Smooth muscle cell of bladder (primary cell): ENCODE measurements at places on chromosomes 12 and 14. TPM values are rescaled to one million over a fixed set of nuclear protein-coding genes. Genes with fewer than 3 reads are reported as not detected.

DLST gene
- 44.1 and 50.6 TPM in 2 replicates for total RNA-seq

CCDC60 gene
- not detected in 2 replicates for total RNA-seq

KRT74 gene
- total RNA-seq = not detected in 2 replicates

CRACR2A gene
- total RNA-seq = 5.1 and 9.0 TPM in 2 replicates

TMEM106C gene
- 49.5 and 71.4 TPM in 2 replicates for total RNA-seq

MYF6 gene
- total RNA-seq = not detected in 2 replicates

RD3L gene
- total RNA-seq = not detected in 2 replicates

CPSF6 gene
- total RNA-seq = 20.5 and 25.3 TPM in 2 replicates

AGAP2 gene
- 0.14 and 0.28 TPM in 2 replicates for total RNA-seq

SIX6 gene
- not detected in 2 replicates for total RNA-seq

SMOC1 gene
- total RNA-seq = 0.65 and 2.3 TPM in 2 replicates

TSHR gene
- not detected in 2 replicates for total RNA-seq

LUM gene
- 1,417 and 1,464 TPM in 2 replicates for total RNA-seq

SCNN1A gene
- under 0.01 and 0.37 TPM in 2 replicates for total RNA-seq

ACSM4 gene
- total RNA-seq = not detected in 2 replicates

LRFN5 gene
- 1.3 and 7.4 TPM in 2 replicates for total RNA-seq

SYNDIG1L gene
- not detected in 2 replicates for total RNA-seq

AP4S1 gene
- total RNA-seq = 3.1 and 4.0 TPM in 2 replicates

HSP90B1 gene
- 809 and 1,133 TPM in 2 replicates for total RNA-seq

C1QL4 gene
- under 0.01 TPM in 1 of 2 replicates, not detected in the other for total RNA-seq

LGR5 gene
- not detected in 2 replicates for total RNA-seq

DPF3 gene
- 1.3 and 2.4 TPM in 2 replicates for total RNA-seq

FOXJ2 gene
- 3.5 and 3.7 TPM in 2 replicates for total RNA-seq

SERPINA3 gene
- total RNA-seq = 8.0 and 10.5 TPM in 2 replicates

PTPRR gene
- total RNA-seq = under 0.01 and 0.09 TPM in 2 replicates

NELL2 gene
- total RNA-seq = not detected in 2 replicates

TAS2R43 gene
- total RNA-seq = 1.3 TPM in 1 of 2 replicates, not detected in the other

RAPGEF3 gene
- 1.00 and 2.1 TPM in 2 replicates for total RNA-seq

WASHC3 gene
- total RNA-seq = 91.2 and 114 TPM in 2 replicates

PRPH gene
- 0.28 and 0.46 TPM in 2 replicates for total RNA-seq

TSPAN11 gene
- 0.18 and 1.1 TPM in 2 replicates for total RNA-seq

SMCO2 gene
- total RNA-seq = 0.14 TPM in 1 of 2 replicates, not detected in the other

MAP3K9 gene
- 0.09 and 0.14 TPM in 2 replicates for total RNA-seq

OR6C68 gene
- not detected in 2 replicates for total RNA-seq

GTF2A1 gene
- 19.5 and 29.0 TPM in 2 replicates for total RNA-seq

SLC38A4 gene
- total RNA-seq = 1.1 and 4.2 TPM in 2 replicates

METAP2 gene
- 73.4 and 82.7 TPM in 2 replicates for total RNA-seq

CELA1 gene
- total RNA-seq = not detected in 2 replicates

SOAT2 gene
- total RNA-seq = 0.09 TPM in 1 of 2 replicates, not detected in the other

DENR gene
- total RNA-seq = 25.6 and 29.1 TPM in 2 replicates

RNASE1 gene
- 0.09 TPM in 1 of 2 replicates, not detected in the other for total RNA-seq

EAPP gene
- total RNA-seq = 51.4 and 63.9 TPM in 2 replicates

BATF gene
- total RNA-seq = not detected in 2 replicates

PPP1R12A gene
- total RNA-seq = 115 and 123 TPM in 2 replicates

SPRYD4 gene
- 1.00 and 1.2 TPM in 2 replicates for total RNA-seq

PRIM1 gene
- total RNA-seq = 2.7 and 3.8 TPM in 2 replicates

ASPG gene
- not detected in 2 replicates for total RNA-seq

PRKD1 gene
- total RNA-seq = 12.4 and 18.4 TPM in 2 replicates

PIP4K2C gene
- total RNA-seq = 8.6 and 8.8 TPM in 2 replicates

DHRS2 gene
- total RNA-seq = 0.14 and 0.28 TPM in 2 replicates

OR11G2 gene
- not detected in 2 replicates for total RNA-seq

PLEKHH1 gene
- 0.14 and 0.18 TPM in 2 replicates for total RNA-seq

TAS2R10 gene
- 0.55 and 0.71 TPM in 2 replicates for total RNA-seq

TAS2R42 gene
- total RNA-seq = not detected in 2 replicates

FOXN4 gene
- not detected in 2 replicates for total RNA-seq

PPTC7 gene
- total RNA-seq = 4.5 and 5.0 TPM in 2 replicates

SELPLG gene
- 0.85 and 2.0 TPM in 2 replicates for total RNA-seq

IRAK3 gene
- total RNA-seq = 8.1 and 12.1 TPM in 2 replicates
